ENCODE measurements at places on chromosomes 5 and 9. TPM values are rescaled to one million over a fixed set of nuclear protein-coding genes. Genes with fewer than 3 reads are reported as not detected.

DNA sequence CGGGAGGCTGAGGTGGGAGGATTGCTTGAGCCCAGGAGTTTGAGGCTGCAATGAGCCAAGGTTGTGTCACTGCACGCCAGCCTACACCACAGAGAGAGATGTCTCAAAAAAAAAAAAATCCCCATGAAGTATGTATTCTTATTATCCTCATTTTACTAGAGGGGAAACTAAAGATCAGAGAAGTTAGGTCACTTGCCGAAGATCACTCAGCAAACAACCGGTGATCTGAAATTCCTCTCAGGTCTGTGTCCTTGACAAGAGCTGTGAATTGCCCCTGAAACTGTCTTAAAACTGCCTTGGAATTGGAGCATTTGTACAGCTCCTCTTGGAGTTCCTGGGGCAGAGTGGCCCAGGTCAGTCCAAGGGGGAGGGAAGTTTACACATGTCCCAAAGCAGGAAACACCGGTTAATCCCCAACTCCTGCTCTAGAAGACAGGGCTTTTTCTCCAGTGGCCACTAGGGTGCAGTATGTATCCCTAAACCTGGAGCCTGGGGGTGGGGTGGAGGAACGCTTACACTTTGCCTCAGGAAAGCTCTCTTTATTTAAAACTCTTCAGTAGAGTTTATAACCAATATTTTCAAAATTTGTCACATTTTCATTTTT, 27.6 kb downstream of the AQP7 start:
- H3K27me3 ChIP-seq, result no peaks in the 10 kb centered on the region
- no peaks in the 10 kb centered on the region for H3K4me1 ChIP-seq
- H3K4me3 ChIP-seq, result no peak overlapping the region
- peaks cover 18% of the 10 kb centered on the region for H3K36me3 ChIP-seq
- H3K27ac ChIP-seq, result peak overlapping the region; percentile 76
- DNase-seq, result peak; percentile 86

Gene LCN1
- not detected for total RNA-seq

GRCh38 chr5:156423597-156423996, 96.6 kb downstream of the SGCD start:
- DNase-seq, result no peak
- H3K4me1 ChIP-seq, result no peaks in the 10 kb centered on the region
- H3K27ac ChIP-seq, result no peak overlapping the region
- H3K4me3 ChIP-seq, result no peak overlapping the region

- H3K4me1 ChIP-seq, result no peaks in the 10 kb centered on the region
- H3K36me3 ChIP-seq, result peaks cover 34% of the 10 kb centered on the region
- H3K27me3 ChIP-seq, result no peaks in the 10 kb centered on the region
- no peak for DNase-seq
Measured at GRCh38 chr9:132690696-132691095, 20.4 kb downstream of the GTF3C4 start.

Gene PPIC
- total RNA-seq, result 55.0 TPM

- DNase-seq, result no peak
- no peaks in the 10 kb centered on the region for H3K27me3 ChIP-seq
- no peak overlapping the region for H3K4me3 ChIP-seq
- H3K4me1 ChIP-seq, result no peaks in the 10 kb centered on the region
- H3K27ac ChIP-seq, result no peak overlapping the region
Measured at GRCh38 chr5:141743866-141744272, 61.8 kb upstream of the ARAP3 start.

Gene FAM221B
- not detected for total RNA-seq

Gene CYSRT1
- 0.35 TPM for total RNA-seq

- no peak for DNase-seq
- no peaks in the 10 kb centered on the region for H3K27me3 ChIP-seq
- no peaks in the 10 kb centered on the region for H3K36me3 ChIP-seq
- H3K4me3 ChIP-seq, result no peak overlapping the region
- H3K27ac ChIP-seq, result no peak overlapping the region
Measured at GRCh38 chr9:90942555-90942954, 140.9 kb downstream of the SYK start.

Gene LECT2
- total RNA-seq, result not detected
